Mucosa of descending colon (tissue), 3 donors: ENCODE measurements at places on chromosomes 4 and X. TPM values are rescaled to one million over a fixed set of nuclear protein-coding genes. Genes with fewer than 3 reads are reported as not detected.

GRCh38 chrX:1491851-1492349 lies 39.2 kb upstream of the ASMTL start:
- DNase-seq = no peak

- no peak for DNase-seq
Measured at GRCh38 chr4:89113415-89113814, 2.1 kb downstream of the TIGD2 start.

DNA sequence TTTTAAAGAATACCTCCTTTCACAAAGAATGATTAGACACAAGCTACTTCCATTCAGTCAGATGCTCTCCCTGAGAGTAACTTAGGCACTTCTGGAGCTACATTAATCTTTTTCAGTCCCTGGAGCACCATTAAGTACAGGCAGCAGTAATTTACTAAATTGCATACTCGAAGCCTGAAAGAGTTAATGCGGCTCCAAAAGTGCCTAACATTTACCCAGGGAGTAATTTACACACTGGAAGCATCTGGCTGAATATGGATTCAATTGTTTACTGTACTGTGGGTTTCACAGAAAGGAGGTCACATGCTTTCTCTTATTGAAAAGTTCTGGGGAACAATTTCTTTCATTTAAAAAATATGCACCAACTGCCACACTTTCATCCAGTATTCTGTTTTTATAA lies 260.8 kb upstream of the TENM3 start:
- no peak for DNase-seq

DNA sequence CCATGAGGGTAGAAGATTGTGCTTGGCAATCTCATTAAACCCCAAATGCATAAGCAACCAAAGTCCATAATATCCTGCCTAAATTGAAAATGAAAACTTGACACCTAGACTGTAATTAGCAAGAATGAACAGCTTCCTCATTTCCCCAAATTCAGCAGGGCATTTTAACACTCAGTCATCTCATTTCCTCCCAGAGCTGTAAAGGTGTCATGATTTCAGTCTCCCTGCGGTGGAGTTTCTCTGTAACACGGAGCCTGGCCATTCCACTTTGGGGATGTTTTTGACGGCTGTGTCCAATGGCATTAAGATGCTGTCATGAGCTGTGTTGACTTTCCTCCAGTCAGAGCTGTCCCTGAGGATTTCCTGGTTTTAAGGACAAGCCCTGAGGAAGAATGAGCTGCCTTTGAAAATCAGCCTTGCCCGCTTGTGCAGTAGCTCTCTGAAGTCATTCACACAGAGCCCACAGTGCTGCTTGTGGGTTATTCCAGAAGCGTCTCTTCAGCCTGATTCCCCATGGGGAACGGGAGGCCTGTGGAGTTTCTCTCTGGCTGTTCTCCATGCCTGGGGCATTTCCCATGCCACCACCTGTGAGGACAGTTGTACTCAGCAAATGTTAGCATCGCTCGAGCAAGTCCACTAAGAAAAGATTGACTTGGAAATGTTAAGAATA lies 187.0 kb downstream of the MID1 start:
- no peak for DNase-seq

GRCh38 chr4:13329963-13330362 lies 154.2 kb downstream of the RAB28 start:
- DNase-seq = no peak

GRCh38 chr4:121266982-121267381 lies 102.9 kb upstream of the TNIP3 start:
- no peak for DNase-seq

DNA sequence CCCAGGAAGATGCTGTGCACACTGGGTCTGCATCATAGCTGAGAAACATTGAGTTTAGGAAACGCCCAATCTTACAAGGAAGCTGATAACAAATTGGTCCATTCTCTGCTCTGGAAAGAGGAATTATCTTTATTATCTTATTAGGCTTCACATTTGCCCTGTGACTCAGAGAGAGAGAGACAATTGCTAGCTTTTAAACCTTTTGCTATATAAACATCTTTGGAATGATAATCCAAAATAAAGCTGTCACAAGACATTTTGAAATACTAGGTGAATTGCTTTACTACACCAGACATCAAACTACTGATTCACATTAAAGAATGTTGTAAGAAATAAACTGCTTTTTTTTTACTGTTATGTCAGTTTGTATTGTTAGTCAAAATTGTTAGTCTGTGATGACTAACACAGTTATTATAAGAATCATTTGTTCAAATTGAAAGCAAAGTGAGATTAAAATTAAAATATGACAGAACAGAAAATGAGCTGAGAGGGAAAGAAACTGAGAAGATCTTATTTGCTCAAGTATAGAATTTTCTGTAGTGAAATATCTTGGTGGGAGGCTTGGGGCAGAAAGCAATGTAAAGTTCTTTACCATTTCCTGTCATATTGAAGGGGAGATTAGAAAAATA lies 765.4 kb upstream of the PCDH10 start:
- no peak for DNase-seq

DNA sequence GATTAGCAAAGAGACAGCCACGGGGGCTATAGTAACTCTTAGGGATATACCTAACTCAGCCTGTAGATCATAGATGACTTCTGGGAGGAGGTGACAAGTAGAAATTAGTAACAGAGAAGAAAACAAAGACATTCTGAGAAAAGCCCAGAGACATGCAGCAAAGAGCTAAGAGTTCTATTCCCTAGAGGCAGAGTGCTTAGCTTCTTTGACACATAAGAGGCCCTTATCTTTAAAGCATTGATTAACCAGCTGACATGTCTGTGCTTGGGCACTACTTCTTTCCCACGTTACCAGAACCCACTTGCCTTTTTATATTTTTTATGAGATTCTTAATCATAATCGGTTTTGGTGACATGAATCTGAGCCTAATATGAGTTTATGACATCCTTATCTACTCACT lies 179.5 kb downstream of the GABRB1 start:
- DNase-seq = no peak

DNA sequence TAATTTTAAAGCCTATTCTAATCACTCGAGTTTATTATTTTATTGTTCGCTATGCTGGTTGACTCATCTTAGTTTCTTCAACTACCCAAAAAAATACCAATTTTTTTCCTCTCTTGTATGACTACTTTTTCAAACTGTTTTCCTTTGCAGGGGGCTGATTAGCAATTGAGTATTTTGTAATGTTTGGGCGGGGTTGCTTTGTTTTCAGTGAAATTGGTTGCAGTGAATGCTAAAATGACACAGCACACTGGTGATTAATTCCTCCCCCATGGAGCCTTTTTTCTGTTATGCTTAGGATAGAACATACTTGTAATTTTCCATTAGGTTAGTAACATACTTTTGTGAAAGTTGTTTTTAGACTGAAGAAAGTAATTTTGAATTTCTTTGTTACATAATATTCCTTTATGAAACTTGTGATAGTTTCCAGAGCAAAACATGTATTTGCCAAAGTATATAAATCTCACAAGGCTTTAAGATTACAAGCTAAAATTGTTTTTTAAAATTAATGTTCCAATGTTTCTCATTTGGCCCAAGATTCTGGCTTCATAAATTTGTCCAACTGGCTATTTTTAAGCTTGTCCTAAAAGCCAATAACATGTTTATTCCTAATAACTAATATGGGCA lies 120.4 kb downstream of the CHIC1 start:
- DNase-seq = no peak

DNA sequence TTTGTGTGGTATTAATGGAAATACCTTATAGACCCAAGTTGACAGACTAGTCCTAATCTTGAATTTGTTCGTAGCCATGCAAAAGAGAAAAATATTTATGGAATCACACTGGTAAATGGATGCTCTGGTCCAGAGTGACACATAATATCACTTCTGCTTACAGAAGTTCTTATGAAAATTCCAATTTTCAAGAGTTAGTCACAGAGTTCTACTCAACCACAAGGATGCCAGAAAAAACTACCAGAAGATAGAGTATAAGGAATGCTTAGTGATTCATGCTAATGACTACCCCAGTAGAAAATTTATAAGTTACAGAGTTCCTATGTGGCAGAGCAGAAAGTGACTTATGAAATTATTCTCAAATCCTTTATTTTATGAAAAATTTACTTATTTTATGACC lies 1384.8 kb downstream of the FAM133A start:
- DNase-seq = no peak

- DNase-seq = no peak
Measured at GRCh38 chr4:146498291-146498690, 23.4 kb downstream of the SLC10A7 start.

- DNase-seq = no peak
Measured at GRCh38 chr4:13928214-13928613, 300.7 kb upstream of the BOD1L1 start.

- DNase-seq = no peak
Measured at GRCh38 chr4:158801066-158801465, 32.2 kb downstream of the FNIP2 start.

DNA sequence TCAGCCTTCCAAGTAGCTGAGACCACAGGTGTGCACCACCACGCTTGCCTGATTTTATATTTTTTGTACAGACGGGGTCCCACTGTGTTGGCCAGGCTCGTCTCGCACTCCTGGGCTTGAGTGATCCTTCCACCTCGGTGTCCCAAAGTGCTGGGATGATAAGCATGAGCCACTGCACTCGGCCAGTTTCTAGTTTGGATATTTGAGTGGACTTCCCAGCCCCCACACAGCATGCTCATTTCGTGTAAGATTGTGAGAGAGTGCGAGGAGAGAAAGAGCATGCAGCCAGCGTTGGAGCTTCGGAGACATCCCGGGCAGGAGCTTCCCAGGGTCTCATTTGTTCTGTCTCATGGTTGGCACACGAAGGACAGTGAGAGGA lies 31.8 kb downstream of the ARSD start:
- peak; percentile 19 for DNase-seq

- DNase-seq = no peak
Measured at GRCh38 chrX:136574548-136574947, 42.5 kb downstream of the VGLL1 start.

DNA sequence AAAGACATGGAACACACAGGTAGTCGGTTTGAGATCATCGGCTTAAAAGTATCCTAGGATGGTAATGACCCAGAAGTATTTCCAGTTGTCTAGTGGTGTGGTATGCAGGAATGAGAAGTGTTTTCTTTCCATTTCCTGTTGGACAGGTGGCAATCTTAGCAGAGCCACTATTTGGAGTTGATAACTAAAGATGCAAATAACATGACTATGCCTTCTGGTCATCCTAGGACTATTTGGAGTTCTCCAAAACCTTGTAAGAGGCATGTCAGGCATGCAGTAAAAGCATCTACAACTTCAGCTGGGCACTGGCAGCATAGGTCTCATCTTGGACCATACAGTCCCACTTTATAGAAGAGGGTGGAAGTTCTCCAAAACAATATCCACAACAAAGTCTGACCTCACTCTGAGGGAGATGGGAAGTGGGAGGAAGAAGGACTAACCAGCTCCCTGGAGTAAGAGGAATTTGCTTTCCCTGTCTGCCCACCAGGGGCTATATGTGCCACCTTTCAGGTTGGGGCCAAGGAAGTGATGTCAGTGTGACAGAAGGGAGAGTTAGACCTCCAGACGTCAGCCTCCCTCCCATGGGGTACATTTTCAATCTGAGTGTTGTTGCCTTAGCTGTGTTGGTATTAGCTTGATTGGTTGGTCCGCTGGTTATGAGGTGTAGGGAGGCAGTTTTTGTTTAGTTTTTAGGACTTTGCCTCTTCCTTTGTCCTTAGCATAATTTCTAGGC lies 101.2 kb upstream of the MYOZ2 start:
- DNase-seq = no peak

DNA sequence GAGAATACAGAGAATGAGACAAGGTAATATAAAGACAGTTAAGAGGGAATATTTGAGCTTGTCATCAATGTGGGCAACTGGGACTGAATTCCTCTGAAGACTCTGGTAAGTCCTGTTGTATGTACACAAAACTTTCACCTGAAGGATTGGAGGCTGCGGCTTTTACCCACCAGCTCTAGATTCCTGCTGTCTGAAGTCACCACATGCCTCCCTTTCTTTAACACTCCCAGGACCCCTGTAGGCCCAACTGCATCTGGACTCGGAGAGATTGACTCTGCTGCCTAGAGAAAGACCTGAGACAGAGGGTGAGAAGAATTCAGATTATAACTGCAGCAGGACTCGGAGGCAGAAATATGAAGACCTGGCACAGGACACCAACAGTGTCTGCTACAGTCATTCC lies 1048.0 kb downstream of the PDHA2 start:
- DNase-seq = no peak

DNA sequence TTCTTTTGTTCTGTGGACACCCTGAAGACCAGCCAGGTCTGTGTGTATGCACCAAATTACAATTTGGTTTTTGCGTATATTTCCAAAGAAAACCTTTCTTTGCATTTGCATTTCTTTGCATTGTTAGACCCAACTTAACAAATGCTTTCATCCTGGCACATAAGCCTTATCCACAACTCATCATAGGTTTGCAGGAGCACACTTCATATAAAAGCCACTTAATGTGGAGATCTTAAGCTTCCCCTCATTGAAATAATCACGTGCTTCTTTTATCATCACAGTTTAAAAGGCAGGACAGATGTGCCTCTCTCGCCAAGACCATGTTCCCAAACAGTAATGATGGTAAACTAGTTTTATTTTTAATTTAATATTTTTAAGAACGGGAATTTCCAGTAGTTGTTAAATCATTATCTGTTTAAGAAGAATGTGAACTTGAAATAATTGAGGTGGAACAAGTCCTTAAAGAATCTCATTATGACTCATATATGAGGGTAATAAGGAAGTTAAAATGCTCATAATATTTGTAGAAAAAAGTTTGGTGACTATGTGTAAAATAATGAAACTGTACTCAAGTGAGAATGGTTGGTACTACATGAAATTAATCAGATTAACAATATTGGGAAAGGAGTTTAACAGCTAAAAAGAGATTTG lies 65.5 kb downstream of the GLRA3 start:
- DNase-seq = no peak

GRCh38 chr4:169115144-169115896 lies 105.3 kb upstream of the CBR4 start:
- peak; percentile 43 for DNase-seq

DNA sequence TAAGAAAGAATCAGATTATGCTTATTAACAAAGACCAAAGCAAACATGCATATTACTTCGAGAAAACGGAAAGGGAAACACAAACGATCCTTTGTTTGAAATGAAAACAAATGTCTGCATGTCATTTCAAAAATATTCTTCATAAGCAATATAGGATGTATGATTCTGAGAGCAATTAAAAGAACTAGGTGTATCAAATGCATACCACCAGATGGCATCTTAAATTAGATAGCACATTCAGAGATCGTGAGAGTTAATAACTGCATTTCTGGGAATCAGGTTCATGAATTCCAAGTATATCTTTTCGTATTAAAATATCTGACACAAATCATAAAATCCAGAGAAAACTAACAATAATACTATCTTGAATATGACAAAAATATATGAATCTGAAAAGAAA lies 159.5 kb downstream of the PPP3CA start:
- no peak for DNase-seq

- no peak for DNase-seq
Measured at GRCh38 chr4:2095236-2096072, 36.3 kb downstream of the NAT8L start.

GRCh38 chr4:40363945-40364344 lies 28.8 kb downstream of the CHRNA9 start:
- no peak for DNase-seq

The RIPPLY1 gene
- not detected for total RNA-seq

The CACNA1F gene
- total RNA-seq = 3.0 TPM

The CD38 gene
- total RNA-seq = 3.8 TPM

The OFD1 gene
- 49.4 TPM for total RNA-seq

The RPA4 gene
- 1.5 TPM for total RNA-seq

The ETNPPL gene
- total RNA-seq = not detected

The CSN1S1 gene
- not detected for total RNA-seq
